ENCODE measurements at places on chromosomes 7 and 10.

DNA sequence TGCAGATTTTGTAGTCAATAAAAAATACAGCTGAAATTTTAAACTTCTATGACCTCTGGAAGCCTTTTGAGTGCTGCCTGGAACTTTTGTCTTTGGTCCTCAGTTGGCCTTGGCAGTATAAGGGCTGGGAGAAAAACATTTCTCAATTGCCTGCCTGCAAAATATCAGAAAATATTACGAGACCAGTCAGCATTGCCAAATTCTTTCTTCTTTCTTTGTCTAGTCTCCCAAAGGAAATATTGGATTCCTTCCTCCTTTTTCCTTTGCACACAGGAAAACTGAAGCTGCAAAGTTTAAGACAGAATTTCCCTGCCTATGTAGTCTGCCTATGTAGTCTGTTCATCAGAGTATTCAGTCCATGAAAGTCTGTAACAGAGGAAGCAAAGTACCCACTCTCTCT, 95.9 kb downstream of the CHRM2 start:
- DNase-seq, result no peak

GRCh38 chr10:78035025-78035424, 1.4 kb downstream of the RPS24 start:
- no peak for DNase-seq

DNA sequence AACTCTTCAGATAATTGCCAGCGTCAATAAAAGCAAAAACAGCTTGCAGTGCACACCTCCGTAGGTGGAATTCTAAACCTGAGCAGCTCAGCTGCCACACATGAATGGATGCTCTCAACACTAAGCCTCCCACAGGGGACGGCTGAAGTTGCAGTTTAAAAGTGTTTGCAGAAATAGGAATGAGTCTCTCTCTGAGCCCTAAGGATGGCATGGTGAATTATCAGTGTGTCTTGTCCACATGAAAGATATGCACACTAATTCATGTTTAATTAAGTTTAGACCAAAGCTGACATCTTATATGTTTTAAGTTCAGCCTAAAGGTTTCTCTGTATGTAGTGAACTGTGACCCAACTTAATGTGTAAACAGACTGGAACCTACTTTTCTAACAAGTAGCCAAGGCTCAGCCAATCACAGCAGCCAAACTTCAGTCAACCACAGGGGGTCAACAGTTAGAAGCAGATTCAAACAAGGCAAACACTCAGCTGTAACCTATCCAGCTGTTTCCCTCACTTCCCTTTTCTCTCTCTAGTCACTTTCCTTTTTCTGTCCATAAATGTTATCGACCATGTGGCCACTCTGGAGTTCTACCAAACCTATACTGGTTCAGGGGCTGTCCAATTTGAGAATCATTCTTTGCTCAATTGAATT, 38.1 kb downstream of the CTTNBP2 start:
- no peak for DNase-seq

DNA sequence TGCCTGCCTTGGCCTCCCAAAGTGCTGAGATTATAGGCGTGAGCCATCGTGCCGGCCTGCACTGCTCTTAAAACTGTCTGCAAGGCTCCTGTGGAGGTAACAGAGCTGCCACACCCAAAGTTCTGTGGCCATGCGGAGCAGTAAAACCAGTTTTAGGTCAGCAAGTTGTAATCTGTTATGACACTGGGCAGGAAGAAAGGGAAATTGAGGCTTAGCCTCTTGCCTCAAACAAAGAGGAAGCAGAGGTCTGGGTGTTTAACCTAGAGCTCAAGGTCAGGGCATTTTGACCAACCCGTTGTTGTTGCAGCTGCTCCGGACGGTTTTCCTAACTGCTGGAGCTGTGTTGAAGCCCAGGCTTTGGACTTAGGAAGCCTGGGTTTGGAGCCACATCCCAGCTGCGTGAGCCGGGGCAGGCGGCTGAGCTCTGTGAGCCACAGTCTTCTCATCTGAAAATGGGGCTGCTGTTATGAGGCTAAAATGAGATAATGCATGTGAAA, 7.4 kb upstream of the RRP12 start:
- no peak for DNase-seq

DNA sequence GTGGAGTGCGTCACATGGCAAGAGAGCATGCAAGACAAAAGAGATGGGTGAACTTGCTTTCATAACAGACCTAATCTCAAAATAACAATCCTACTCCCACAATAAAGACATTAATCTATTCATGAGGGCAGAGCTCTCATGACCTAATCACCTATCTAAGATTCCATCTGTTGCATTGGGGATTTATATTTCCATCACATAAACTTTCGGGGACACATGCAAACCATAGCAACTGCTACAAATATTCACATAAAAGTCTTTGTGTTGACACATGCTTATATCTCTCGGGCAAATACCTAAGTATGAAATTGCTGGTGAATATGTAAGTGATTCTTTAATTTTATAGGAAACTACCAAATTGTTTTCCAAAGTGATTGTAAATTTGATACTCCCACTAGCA, 16.0 kb upstream of the PNLIPRP1 start:
- DNase-seq, result no peak

- no peak for DNase-seq
Observed at GRCh38 chr7:106047818-106048705, 64.0 kb downstream of the SYPL1 start.

GRCh38 chr10:76697923-76698322, 939.7 kb downstream of the KCNMA1 start:
- DNase-seq, result no peak

DNA sequence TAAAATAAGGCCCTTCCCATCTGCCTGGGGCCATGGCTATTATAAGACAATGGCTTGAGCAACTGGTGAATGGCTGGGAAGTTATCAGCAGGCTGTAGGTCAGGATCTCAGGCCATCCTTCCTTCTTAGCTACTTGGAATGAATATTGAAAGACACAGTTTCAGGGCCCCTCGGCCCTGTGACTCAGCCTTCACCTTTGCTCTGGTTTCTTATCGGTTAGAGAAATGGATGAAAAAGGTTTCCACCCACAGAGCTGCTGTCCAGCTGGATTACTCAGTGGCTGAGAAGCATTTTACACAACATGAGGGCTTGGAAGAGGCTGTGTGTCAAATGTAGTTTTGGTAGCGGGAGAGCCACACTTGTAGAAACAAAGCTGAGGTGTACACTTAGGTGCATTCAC, 9.4 kb downstream of the ACSL5 start:
- DNase-seq, result no peak

- no peak for DNase-seq
Observed at GRCh38 chr7:158754746-158755444, 50.3 kb upstream of the NCAPG2 start.

GRCh38 chr10:128059982-128060293, 66.3 kb downstream of the MKI67 start:
- DNase-seq, result no peak

GRCh38 chr7:137983323-137984008, 18.4 kb downstream of the CREB3L2 start:
- DNase-seq, result no peak

- DNase-seq, result no peak
Observed at GRCh38 chr10:114957122-114957521, 19.1 kb downstream of the TRUB1 start.

DNA sequence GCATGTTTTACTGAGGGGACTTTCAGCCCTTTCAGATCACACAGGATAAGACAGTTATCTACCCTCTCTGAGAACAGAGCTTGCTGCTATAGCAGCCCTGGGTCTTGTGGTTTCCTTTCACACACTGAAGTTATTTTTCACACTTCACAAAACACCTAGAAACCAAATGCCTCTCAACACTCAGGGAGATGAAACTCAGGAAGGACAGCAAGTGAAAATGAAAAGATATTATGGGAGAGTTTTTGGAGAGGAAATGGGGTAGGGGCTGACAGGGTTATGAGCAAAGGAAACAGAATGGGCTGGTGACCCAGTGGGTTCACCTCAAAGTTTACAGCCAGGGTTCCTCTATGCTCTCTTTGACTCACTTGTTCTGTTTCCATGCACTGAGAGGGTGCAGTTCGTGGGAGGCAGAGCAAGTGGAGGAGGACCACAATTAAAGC, 17.0 kb upstream of the GIMAP2 start:
- DNase-seq, result no peak

DNA sequence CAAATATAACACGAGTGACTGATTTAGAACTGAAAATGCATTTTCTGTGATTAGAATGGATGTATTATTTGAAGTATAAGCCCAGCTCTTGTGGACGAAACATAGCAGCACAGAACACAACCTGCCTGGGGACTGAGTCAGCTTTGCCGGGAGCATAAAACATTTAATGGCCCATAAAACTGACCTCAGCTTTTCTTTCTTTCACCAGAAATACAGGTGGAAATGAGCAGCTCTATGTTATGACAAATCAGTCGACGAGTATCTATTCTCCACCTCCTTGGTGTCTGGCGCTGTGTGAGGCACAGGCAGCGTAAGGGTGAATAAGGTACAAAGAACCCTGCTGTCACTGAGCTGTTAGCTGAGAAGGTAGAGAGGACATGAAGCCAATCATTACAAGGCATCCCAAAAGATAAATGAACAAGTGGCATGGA, 471.6 kb upstream of the AKR1E2 start:
- DNase-seq, result no peak

Data from activated CD4-positive, CD25-positive, alpha-beta regulatory T cell treated with anti-CD3 and anti-CD28 coated beads, Interleukin-2, amount 50 U/mL, for 16 hours (primary cell).